ENCODE measurements at places on chromosomes 3 and 15.
A peak's percentile ranks its signal among the peaks of the same experiment; 100 is the strongest.

GRCh38 chr15:92316586-92317295 is 76.9 kb upstream of the ST8SIA2 start:
- DNase-seq, result no peak

GRCh38 chr3:127978636-127979035 is 63.6 kb downstream of the KBTBD12 start:
- no peak for DNase-seq

DNA sequence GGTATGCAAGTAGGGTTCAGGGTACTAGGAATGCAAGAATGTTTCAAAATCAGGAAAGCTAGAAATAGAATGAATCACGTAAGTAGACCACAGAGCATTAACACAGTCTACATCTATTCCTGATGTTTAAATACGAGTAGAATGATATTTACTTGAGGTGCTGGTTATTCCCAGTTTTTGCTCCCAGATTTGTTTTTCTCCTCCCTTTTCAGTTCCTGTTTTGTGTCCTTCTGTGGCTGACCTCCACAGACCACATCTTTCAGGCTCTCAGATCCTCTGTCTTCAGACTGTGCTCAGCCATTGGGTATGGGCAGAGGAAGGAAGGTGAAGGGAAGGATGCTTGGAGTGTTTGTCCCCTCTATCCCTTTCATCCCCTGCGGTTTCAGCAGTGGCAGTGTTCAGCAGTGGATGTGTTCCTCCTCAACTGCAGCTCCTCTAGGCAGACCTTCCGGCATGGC is 276.6 kb downstream of the ZNF621 start:
- DNase-seq, result no peak

DNA sequence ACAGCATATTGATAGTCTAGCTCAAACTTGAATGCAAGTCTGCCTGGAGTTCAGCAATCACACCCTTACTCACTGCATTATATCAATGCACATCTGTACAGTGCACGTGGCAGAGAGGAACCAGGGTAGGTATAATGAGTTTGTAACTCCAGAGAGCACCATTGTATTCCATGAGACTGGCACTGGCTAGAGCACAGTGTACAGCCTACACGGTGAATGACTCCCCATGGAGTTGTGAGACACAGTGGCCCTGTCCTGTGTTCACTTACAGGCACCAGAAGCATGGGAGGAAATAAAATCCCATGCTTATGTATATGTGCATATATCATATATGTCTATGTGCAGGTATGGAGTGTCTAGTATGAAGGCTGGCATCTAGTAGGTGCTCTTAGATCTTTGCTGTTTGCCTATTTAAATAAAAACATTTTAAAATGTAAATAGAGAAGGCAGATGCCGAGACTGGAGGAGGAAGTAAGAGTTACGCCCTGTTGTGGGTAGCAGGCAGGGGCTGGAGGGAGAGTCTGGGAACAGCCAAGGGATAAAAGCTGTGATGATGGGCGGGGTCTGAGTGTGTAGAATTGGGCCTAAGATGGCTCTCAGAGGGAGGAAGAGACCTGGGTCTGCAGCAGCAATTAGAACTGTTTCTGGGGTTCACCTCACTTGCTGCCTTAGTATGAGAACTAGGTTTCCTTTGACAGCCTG is 360.7 kb upstream of the ICE2 start:
- DNase-seq, result no peak

DNA sequence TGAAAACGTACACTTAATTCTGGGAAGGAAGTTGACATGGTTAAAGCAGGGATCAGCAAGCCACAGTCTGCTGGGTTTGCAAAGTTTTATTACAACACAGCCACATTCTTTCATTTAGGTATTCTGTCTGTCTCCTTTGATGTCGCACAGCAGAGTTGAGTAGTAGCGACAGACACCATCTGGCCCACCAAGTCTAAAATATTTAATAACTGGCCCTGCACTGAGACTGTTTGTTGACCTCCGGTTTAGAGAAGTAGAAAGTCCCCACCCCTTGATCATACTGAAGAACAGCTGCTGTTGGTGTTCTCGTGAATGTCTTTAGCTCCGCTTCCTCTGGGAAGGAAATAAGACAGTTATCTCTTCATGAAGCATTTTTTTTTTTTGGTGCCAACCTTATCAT is 66.2 kb downstream of the MCTP2 start:
- DNase-seq, result no peak

- DNase-seq, result peak; percentile 30
Measured at GRCh38 chr15:94840794-94841783, 609.7 kb downstream of the MCTP2 start.

DNA sequence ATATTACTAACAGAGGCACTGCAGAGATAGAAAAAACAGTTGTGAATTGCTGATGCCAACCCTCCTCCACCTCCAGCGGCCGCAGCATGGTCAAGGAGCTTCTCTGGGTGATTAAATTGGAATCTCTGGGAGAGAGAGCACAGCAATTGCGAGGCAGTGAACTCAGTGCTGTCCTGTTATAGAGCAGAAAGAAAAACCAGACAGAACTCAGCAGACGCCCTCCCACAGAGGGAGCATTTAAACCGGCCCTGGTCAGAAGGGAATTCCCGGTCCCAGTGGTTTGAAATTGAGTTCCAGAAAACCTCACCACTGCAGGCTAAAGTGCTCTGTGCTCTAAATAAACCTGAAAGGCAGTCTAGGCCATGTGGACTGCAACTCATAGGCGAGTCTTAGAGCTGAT is 175.4 kb downstream of the SQOR start:
- no peak for DNase-seq

DNA sequence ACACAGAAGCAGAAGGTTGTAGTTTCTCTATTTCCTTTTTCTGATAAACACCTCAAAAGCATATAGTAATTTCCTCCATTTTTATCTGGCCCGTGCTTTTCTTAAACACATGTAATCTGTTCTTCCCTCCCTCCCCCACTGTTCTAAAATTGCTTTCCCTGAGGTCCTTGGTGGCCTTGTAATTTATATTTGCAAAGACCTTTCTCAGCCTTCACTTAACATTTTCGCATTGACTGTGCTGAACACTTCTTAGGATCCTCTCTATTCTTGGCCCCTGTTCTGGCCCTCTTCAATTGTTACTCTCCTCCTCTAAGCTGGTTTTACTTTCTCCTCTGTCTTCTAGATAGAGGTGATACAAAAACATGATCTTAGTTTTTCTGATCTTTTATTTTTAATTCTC is 28.3 kb downstream of the GAP43 start:
- DNase-seq, result no peak

- DNase-seq, result no peak
Measured at GRCh38 chr3:34533451-34533850, 735.0 kb downstream of the PDCD6IP start.

DNA sequence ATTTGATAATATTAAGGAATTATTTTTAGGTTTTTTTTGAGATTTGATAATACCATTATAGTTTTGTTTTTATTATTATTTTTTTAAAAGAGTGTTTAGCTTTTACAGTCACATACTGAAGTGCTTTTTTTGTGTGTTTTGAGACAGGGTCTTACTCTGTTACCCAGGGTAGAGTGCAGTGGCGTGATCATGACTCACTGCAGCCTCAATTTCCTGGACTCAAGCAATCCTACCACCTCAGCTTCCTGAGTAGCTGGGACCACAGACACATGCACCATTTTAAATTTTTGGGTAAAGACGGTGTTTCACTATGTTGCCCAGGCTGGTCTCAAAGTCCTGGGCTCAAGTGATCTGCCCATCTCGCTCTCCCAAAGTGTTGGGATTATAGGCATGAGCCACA is 73.0 kb downstream of the SUMF1 start:
- no peak for DNase-seq

DNA sequence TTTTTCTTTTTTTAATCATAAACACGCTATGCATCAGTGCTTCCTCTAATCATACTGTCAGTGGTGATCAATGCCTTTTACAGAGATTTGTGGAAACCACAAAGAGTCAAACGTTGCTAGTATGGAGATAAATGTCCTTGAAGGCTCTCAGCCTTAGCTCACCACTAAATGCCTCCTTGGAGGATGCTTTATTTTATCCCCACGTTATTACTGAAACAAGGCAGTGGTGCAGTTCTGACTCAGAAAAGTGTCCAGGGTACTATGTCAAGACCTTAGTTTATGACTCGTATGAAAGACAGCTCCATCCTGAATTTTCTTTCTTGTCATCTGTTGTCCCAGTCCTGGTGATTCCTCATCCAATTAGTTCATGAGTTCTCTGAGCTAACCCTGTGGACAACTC is 1146.7 kb downstream of the IGSF11 start:
- DNase-seq, result no peak

GRCh38 chr3:110198717-110199587 is 861.6 kb upstream of the DPPA4 start:
- no peak for DNase-seq

GRCh38 chr15:80773122-80773551 is 6.0 kb upstream of the CEMIP start:
- no peak for DNase-seq

GRCh38 chr15:66169023-66169422 is 84.5 kb downstream of the MEGF11 start:
- no peak for DNase-seq
